Stimulated activated CD4-positive, alpha-beta T cell treated with anti-CD3 and anti-CD28 coated beads, TNF-alpha, amount 100 ng/mL, for 1 hour (primary cell): ENCODE measurements at places on chromosomes 2 and 18.

DNA sequence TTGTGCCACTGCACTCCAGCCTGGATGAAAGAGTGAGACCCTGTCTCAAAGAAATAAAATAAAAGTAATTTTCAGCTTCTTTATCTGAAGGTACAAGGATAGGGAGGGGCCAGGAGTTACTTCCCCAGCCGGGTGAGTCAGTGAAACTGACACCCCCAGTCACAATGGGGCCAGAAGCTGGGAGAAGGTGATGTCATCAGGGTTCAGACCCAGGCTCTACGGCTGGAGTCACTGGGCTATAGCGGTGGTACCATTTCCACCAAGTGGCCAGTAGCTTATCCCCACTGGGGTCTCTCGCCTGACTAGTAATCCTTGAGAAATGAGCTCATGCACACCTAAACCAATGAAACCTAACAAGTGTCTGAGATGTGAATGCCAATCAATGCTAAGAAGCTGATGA is 107.9 kb downstream of the ALPK2 start:
- no peak for DNase-seq

- no peak for DNase-seq
Observed at GRCh38 chr2:222358876-222359275, 60.1 kb upstream of the PAX3 start.

- no peak for DNase-seq
Observed at GRCh38 chr18:28342231-28342630, 165.3 kb upstream of the CDH2 start.

GRCh38 chr2:218046238-218046637 is 22.8 kb upstream of the RUFY4 start:
- DNase-seq = no peak

DNA sequence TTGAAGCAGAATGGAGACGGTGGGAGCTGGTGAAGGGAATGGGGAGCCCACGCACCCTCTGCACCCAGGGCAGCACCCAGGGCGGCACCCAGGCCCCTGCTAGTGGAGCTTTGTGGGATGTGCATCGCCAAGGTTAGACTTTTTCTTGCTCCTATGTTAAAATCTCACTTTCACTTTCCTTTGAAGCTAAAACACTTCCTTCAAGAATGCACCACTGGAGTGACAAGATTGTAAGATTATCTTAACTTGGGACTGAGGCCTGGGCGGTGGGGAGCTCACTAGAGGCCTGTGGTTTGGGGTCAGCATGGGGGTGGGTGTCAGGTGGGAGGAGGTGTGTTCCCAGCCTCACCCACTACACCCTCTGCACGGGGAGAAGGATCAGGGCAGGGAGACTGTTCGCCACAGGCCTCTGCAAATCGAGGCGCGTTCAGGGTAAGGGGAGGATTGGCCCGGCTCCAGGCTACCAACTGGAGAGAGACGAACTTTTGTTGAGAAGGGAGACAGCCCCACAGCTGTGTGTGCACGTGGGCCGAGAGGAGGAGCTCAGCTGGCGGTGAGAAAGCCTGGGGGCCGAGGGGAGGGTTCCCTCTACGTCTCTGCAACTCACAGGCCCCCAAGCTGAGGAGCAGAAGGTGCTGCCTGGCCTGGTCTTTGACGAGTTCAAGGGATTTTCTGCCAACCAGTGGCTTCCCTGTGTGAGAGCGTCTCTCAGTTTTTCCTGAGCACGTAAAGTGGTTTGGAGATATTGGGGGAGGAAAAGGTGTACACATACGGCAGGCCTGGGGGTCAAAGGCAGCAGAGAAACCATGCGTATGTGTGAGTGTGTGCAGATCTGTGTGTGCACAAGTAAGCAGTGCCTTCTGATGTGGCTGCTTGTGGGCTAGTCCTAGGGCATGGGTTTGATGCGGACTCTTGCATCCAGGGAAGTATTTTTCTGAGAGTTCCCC is 147.7 kb downstream of the KLHL29 start:
- DNase-seq = no peak

DNA sequence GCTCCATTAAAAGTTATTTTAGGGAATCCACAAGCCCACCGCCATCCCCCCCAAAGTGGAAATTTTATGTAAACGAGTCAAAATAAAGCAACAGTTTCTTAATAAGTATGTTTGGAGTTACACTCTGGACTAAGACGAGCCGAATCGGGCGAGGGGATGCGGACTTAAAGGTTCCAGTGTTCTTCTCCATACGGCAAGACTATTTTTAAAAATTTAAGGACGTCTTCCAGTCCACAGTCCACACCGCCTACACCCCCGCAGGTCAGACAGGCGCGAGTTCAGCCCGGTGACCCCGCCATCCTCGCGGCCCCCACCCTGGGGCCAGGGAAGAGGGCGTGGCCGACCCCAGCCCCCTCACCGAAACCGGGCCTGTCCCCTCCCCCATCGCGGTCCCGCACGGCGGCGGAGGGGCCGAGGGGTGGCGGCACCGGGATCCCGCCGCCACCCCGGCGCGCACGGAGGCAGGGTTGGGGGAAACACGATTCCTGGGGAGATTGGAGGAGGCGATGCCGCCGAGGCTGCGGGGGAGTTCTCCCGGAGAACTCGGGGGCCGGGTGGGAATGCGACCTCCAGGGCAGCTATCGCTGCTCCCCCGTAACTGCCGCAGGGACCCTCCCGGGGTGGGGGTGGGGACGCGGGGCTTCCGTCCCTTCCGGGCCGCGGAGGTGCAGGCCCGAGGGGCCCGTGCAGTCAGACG is 24.5 kb upstream of the SMAD7 start:
- no peak for DNase-seq

DNA sequence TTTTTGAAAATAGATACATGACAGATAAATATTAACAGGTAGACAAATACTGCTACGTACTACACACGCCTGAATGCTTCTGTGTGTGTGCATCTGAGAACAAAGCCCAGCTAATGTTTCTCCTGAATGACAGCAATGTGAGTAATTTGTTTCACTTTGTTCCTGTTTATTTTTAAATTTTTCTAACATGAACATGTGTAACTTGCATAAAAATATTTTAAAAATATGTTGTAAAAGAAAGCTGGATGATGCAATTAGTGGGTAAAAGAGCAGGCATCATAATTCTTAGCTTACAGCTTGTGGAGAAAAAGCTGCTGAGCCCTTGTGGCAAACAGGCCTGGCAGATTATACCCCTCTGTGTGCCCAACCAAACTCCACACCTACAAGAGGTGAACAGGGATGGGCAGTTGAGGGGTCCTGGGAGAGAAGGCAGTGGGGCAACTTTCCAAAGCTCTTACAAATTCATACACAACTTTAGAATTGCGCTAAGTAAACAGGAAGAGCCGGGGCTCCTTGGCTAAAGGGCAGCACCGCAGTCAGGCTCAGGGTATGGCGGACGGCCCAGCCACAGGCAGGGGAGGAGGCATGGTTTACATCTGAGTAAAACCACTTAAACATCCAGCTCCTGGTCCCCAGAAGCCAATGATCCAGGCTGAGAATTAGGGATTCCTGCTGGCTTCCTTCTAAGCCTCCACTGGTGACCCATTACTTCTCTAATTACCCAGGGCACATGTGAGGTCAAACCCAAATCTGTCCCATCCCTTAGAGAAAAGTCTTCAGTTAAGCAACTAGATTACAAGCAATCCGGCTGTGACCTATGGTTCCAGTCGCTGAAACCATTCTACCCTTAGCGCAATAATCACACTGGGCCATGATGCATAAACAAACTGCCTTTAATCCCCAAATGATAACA is 14.0 kb downstream of the PXDN start:
- DNase-seq = no peak

GRCh38 chr2:219736209-219736608 is 108.8 kb downstream of the SLC4A3 start:
- no peak for DNase-seq

- DNase-seq = no peak
Observed at GRCh38 chr2:32963941-32964340, 17.2 kb downstream of the LTBP1 start.

GRCh38 chr2:229090225-229090624 is 180.9 kb downstream of the PID1 start:
- no peak for DNase-seq

GRCh38 chr2:119440501-119440870 is 8.8 kb downstream of the TMEM37 start:
- no peak for DNase-seq

DNA sequence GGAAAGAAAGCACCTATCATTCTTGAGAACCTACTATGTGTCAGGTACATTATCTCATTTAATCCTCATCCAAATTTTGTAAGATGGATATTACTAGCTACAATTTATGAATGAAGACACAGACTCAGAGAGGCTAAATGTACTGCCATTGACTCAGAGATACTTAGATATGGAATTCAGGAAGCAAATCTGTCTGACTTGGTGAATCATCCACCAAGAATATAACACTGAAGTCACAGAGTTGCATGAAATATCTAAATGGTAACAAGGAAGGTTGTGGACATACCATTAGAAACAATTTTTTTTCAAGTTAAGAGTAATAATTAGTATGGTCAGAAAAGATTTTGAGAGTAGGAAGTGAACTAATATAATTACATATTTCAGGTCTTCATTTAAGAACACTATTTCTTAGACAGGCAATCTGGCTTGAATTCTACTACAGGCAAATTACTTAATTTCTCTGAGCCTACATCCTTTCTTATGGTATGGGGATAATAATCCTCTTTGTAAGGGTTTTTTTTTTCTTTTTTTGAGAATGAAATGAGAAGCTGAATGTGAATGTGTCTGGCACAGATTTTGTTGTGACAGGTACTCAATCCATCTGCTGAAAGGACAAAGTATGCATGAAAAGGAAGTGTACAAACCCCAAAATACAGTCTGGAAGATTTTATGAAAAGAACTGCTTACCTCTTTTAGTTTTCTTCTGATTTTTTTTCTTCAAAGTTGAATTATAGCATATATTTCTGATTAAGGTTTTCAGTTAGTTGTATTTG is 14.8 kb upstream of the C2orf66 start:
- DNase-seq = no peak

DNA sequence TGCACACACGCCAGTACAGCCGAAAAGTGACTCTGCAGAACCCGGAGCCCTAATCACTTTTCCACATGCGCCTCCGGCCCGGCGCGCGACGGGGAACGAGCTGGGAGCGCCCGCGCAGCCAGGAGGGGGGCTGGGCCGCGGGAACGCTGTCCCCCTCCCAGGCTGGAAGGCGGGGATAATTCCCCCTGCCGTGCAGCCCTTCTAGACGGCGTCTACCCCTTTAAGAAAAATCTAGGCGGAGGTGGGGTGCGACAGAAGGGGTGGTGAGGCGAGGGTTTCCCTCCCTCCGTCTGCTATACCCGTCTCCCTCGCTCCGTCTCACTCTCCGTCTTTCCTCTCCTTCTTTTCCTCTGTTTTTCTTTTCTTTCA is 2.4 kb downstream of the CYP26B1 start:
- DNase-seq = no peak

- DNase-seq = no peak
Observed at GRCh38 chr18:35582899-35583558, 1.5 kb downstream of the GALNT1 start.

- DNase-seq = no peak
Observed at GRCh38 chr2:54545702-54546450, 89.7 kb downstream of the SPTBN1 start.

DNA sequence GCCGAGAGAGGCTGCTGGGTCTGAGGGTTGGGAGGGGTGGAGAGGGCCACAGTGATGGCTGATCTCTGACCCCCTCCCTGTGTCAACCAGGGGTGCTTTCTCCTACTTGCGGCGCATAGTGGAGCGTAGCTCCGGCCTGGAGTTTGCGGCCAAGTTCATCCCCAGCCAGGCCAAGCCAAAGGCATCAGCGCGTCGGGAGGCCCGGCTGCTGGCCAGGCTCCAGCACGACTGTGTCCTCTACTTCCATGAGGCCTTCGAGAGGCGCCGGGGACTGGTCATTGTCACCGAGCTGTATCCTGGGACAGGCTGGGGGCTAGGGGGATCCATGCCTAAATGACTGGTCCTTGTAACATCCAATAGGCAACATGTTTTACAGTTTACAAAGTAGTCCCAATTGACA is 20.9 kb upstream of the GMPPA start:
- no peak for DNase-seq

DNA sequence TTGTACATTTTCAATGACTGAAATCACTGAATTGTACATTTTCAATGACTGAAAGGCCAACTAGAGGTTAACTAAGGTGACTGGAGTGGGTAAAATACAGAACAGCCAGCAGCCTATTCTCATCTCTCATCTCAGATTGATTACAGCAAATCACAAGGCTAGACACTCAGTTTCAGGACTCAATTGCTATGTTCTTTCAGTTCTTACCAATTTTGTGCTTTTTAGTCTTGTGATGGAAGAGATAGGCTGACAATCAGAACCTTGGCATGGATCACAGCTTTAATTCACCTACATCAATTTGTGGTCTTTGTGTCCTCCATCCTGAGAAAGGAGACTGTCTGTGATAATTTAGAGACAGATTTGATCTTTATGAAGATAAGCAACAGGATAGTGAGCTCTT is 124.7 kb downstream of the GULP1 start:
- DNase-seq = no peak

DNA sequence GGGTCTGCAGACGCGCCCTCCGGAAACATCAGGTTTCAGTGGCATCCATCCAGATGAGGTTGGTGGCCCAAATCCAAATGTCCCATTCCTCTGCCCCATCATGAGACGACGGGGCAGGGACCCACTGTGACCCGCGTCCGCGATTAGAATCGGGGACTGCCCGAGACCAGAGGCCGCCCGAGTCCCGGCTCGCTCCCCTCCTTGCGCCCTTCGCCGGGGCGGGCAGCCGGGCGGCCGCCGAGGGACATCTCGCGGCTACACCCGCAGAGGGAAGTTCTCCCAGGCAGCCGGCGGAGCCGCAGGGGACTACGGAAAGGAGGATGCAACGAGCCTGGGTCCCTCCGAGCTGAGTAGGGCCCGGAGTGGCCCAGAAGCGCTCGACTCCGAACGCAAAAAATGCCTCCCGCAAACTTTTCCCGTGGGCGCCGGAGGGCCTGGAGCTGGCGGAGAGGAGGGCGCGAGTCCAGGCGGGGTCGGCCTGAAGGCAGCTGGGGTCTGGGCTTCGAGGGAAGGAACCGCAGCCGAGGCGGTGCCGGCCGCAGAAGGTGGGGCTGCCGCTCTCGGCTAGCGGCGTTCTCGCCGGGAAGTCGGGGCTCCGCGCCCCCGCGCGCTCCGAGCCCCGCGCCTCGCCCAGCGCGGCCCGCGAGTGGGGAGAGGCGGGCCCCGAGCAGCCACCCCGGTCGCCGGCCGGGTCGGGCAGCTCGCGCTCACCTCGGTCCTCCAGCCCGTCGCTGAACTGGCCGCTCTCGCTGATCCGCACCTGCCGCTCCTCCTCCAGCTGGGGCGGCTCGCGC is 580 bp downstream of the TMEM163 start:
- no peak for DNase-seq

GRCh38 chr2:218393750-218394290 is 5.8 kb upstream of the CTDSP1 start:
- no peak for DNase-seq

DNA sequence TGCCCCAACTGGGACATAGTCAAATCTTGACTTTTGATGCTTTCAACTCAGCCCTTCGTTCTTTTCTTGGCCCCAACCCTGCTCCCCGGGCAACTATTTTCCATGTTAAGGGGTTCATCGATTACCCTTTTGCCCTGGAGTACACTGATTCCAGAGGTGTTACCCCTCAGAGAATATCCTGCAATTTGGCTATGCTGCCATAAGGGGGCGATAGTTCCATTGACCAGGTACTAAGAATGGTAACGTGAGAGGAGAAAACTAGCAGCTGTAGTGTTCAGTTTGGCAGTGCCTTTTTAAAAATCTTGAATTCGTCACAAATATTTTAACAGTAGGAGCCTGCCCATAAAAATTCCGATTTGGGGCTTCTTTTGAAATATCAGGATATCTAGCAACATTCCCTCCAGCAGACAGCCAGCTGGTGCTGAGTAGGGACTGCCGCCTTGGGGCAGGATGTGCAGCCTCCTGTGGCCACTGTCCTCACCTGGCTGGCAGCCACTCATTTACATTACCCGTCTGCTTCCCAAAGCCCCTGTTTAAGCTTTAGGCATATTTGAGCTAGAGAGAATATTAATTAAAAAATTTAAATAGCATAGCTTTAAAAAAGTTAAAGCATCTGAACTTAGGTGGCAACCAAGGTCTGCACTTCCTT is 146.3 kb upstream of the SKOR2 start:
- no peak for DNase-seq
